NCI-H748 treated with DMSO at 0.1 percent for 48 hours (cell line): ENCODE measurements at places on chromosomes 11 and 22.

GRCh38 chr11:117986981-117987574 lies 884 bp downstream of the IL10RA start:
- DNase-seq = no peak

DNA sequence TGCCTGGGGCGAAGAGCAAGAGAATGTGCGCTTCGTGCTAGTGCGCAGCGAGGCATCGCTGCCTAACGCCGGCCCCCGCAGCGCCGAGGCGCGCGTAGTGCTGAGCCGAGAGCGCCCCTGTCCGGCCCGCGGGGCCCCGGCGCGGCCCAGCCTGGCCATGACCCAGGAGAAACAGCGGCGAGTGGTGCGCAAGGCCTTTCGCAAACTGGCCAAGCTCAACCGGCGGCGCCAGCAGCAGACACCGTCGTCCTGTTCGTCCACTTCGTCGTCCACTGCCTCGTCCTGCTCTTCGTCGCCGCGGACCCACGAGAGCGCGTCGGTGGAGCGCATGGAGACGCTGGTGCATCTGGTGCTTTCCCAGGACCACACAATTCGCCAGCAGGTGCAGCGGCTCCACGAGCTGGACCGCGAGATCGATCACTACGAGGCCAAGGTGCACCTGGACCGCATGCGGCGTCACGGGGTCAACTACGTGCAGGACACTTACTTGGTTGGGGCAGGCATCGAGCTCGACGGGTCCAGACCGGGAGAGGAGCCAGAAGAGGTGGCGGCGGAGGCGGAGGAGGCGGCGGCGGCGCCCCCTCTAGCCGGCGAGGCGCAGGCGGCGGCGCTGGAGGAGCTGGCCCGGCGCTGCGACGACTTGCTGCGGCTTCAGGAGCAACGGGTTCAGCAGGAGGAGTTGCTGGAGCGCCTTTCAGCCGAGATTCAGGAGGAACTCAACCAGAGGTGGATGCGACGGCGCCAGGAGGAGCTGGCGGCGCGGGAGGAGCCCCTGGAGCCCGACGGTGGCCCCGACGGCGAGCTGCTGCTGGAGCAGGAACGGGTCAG lies 1.0 kb downstream of the RASSF10 start:
- peak; percentile 57 for DNase-seq

GRCh38 chr22:29443452-29443851 lies 5.1 kb downstream of the RFPL1 start:
- no peak for DNase-seq

- DNase-seq = no peak
These were observed 40.6 kb upstream of the GNB1L start for GRCh38 chr22:19895160-19895849.

GRCh38 chr11:48063424-48063978 lies 83.1 kb downstream of the PTPRJ start:
- no peak for DNase-seq

DNA sequence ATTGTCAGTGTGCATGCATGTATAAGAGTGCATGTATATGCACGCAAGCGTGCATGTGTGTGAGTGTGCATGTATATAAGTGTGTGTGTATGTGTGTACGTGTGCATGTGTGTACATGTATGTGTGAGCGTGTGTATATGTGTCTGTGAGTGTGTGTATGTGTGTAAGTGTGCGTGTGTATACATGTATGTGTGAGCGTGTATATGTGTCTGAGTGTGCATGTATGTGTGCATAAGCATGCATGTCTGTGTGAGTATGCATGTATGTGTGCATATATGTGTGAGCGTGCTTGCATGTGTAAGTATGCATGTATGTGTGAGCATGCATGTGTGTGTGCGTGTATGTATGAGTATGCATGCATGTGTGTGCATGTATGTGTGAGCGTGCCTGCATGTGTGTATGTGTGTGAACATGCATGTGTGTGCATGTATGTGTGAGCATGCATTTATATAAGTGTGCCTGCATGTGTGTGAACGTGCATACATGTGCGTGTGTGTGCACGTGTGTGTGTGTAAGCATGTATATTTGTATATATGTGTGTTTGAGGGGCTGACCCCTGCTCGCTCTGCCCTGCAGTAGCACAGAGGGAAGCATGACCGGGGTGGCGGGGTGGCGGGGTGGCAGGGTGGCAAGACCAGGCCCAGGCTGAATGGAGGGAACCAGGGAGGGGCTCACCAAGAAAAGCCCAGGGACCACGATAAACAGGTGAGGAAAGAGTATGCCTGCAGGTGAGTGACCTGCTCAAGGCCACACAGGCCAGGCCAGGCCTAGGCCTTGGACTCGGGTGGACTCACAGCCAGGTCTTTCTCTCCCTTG lies 26.3 kb downstream of the CYTH4 start:
- DNase-seq = no peak

DNA sequence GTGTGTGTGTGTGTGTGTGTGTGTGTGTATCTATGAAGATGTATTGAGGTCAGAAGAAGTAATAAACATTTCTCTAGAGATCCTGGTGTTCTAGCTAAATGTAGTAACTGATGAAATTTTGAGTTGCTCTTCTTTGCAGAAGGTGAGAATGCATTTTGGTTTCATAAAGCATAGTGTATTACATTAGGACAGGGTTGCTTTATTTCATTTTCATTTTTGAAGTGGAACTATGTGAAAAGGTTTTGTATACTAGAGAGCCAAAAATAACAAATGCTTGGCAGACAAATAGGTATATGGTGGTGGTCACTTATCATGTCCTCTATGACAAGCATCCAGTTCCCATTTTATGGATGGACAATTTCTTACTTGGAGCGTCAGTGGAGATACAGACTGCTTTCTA lies 99.0 kb downstream of the CASP12 start:
- DNase-seq = no peak

DNA sequence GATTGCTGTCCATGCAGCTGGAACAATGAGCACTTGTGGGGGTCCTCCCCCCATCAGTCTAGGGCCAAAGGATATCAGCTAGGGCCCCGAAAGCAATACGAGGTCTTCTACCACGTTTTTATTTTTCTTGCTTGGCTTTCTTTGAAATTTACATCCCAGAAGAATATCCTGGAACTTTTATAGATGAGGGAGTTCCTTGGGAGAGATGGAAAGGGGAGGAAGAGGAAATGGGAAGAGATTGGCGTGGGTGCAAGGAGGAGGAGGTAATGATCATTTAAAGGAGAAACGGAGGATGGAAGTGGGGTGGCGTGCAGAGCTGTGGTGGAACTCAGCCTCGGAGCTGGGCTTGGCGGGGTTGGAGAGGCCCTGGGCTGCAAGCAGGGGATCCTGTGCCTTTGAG lies 90.3 kb downstream of the SNX19 start:
- no peak for DNase-seq

- no peak for DNase-seq
These were observed 54.7 kb upstream of the SLC6A5 start for GRCh38 chr11:20544603-20545237.

- no peak for DNase-seq
These were observed 3.0 kb downstream of the ATL3 start for GRCh38 chr11:63667995-63668795.

- DNase-seq = no peak
These were observed 12.3 kb upstream of the SH3BP1 start for GRCh38 chr22:37627121-37627520.

GRCh38 chr11:11513422-11513821 lies 108.4 kb downstream of the GALNT18 start:
- DNase-seq = no peak

- DNase-seq = no peak
These were observed 163.0 kb upstream of the SYT13 start for GRCh38 chr11:45449036-45449601.

GRCh38 chr11:71370895-71371673 lies 77.1 kb downstream of the DHCR7 start:
- no peak for DNase-seq

DNA sequence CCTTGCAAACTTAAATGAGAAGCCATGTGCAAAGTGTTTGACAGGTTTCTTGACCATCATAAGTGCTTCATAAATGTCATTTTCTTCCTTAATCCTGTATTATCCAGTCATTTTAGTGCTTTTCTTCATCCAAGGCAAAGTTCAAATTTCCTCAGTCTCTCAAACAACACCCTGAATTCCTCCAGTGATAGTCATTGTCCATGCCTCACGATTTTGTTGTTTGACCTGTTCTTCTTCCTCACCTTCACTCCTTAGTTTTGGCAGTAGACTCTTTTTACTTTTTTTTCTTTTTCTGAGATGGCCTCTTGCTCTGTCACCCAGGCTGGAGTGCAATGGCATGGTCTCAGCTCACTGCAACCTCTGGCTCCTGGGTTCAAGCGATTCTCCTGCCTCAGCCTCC lies 1257.3 kb downstream of the FAM181B start:
- DNase-seq = no peak

DNA sequence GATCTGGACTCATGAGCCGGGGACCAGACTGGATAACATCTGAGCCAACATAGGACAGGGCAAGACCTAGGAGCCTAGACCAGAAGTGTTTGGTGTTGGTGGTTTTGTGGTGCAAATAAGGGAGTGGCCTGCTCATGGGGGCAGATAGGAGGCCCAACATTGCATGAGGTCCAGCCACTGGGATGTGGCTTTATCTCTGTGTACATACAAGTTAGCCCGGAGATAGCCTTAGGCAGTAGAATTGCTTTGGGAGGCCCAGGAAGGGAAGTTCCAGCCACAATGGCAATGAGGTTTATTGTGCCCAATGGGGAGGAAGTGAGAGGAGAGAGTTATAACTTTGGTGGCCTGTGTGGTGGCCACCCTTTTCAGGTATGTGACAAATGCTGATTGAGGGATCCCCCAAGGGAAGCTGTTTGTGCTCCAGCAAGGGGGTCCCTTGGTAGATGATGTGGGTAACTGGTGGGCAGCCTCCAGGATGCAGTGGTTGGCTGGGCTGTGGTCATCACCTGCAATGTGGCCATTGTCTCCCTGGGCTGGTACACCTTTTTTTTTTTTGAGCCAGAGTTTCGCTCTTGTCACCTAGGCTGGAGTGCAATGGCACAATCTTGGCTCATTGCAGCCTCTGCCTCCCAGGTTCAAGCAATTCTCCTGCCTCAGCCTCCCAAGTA lies 6.4 kb downstream of the LMO2 start:
- no peak for DNase-seq

DNA sequence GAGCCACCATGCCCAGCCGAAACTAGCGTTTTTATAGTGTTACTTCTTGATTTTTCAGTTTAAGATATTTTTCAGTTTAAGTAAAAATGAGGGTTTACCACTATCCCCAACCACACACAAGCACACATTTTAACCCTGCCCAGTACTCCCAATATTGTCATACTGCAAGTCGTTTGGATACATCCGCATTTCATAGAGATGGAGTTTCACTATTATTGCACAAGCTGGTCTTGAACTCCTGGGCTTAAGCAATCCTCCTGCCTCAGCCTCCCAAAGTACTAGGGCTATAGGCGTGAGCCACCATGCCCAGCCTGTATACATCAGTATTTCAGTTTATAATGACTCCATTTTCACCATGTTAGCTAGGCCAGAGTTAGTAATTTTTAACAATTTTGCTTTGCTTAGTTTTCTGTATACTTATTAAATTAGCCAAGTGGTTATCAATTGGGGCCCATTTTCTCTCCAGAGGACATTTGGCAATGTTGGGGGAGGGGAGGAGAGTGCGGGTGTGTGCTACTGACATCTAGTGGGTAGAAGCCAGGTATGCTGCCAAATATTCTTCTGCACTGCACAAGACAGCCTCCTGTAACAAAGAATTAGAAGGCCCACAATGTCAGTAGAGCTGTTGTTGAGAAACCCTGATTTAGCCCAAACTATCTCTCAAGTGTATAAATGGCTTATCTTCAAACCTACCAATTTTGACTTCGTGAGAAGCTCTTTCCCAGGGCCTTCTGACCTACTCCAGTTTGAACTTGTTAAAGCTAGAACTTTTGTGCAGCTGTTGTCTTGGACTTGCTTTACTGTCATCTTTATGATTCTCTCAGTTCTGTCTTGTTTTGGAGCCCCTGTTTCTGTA lies 7.3 kb downstream of the USP47 start:
- DNase-seq = peak; percentile 28

DNA sequence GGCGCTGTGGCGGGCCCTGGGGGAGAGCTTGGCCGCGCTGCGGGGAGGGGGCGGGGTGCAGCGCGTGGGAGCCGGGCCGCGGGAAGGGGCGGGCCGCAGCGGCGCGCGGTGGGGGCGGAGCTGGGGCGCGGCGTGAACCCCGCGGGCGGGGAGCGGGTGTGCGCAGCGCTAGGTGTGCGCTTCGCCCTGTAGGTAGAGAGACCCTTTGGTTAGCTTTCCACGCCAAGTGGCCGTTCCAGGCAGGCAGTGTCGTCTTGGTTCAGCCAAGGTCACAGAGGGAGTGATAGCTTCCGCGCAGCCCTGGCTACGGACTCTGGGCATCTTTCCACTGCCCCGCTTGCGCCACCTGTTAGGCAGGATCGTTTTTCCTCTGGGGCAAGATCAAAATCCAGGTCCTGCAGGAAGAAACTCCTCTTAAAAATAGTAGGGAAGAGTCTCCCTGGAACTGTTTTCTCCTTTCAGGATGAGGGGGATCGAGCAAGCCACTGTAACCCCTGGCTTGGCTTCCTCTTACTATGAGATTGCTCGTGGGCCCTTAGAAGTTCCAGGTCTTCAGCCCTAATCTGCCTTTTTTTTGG lies 434 bp downstream of the BANF1 start:
- DNase-seq = peak; percentile 42

- no peak for DNase-seq
These were observed 29.2 kb downstream of the HSD17B12 start for GRCh38 chr11:43709689-43710088.

- DNase-seq = no peak
These were observed 801.7 kb downstream of the TBC1D22A start for GRCh38 chr22:47564158-47564450.

GRCh38 chr22:45582955-45583320 lies 80.3 kb downstream of the FBLN1 start:
- DNase-seq = no peak

DNA sequence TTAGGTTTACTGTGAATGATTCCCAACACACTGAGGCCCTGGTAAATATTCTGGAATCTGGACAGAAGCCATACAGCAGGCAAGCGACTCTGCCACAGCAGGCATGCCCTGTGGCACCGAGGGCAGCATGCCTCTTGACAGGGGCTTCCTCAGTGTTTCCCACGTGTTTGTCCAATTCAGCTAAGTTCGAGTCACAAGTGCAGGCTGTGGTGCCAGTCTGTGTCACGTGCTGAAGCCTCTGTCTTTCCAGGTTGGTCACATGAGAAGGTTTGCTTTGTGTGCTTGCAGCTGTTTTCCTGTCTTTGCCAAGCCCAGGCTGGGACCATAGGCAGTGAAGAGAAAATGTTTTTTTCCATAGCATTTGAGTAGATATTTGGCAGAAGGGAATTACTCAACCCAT lies 2.4 kb upstream of the PPFIBP2 start:
- DNase-seq = no peak

GRCh38 chr11:35286126-35286525 lies 133.2 kb downstream of the SLC1A2 start:
- no peak for DNase-seq

GRCh38 chr11:6828103-6828502 lies 17.4 kb upstream of the OR10A5 start:
- DNase-seq = no peak

DNA sequence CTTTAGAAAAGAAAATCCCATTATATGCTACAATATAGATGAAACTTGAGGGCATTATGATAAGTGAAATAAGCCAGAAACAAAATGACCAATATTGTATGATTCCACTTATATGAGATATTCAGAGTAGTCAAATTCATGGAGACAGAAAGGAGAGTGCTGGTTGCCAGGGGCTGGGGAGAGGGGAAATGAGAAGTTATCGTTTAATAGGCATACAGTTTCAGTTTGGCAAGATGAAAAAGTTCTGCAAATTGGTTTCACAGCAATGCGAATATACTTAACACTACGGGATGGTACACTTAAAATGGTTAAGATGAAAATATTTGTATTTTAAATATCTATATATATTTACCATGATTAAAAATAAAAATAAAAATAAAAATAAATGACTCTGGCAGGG lies 31.1 kb upstream of the RDX start:
- no peak for DNase-seq

- no peak for DNase-seq
These were observed 7.9 kb downstream of the CCDC134 start for GRCh38 chr22:41808400-41808799.
